Suppressor macrophage treated with lipopolysaccharide for 1 hour (primary cell): ENCODE measurements at places on chromosomes 2 and 18.
A peak's percentile ranks its signal among the peaks of the same experiment; 100 is the strongest.

DNA sequence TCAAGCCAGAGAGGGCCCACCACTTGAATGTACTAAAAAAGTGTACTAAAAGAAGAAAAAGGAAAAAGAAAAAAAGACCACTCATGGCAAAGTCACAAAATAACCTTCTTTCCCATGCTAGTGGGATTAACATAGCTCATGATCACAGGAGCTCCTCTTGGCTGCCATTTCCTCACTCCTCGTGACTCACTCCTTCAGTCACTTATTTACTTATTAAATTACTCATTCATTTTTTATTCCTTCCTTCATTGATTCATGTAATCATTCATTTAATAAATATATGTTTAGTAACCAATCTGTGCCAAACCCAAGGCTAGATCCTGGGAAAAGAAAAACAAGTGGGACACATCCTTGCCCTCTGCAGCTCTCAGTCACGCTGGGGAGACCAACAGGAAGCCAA is 300.5 kb downstream of the INSIG2 start:
- no peak for DNase-seq

- no peak for DNase-seq
Measured at GRCh38 chr18:58135183-58135641, 91.2 kb downstream of the NEDD4L start.

GRCh38 chr2:19949071-19949470 is 40.8 kb downstream of the WDR35 start:
- peak; percentile 18 for DNase-seq

- no peak for DNase-seq
Measured at GRCh38 chr2:213036836-213037235, 114.6 kb downstream of the IKZF2 start.

DNA sequence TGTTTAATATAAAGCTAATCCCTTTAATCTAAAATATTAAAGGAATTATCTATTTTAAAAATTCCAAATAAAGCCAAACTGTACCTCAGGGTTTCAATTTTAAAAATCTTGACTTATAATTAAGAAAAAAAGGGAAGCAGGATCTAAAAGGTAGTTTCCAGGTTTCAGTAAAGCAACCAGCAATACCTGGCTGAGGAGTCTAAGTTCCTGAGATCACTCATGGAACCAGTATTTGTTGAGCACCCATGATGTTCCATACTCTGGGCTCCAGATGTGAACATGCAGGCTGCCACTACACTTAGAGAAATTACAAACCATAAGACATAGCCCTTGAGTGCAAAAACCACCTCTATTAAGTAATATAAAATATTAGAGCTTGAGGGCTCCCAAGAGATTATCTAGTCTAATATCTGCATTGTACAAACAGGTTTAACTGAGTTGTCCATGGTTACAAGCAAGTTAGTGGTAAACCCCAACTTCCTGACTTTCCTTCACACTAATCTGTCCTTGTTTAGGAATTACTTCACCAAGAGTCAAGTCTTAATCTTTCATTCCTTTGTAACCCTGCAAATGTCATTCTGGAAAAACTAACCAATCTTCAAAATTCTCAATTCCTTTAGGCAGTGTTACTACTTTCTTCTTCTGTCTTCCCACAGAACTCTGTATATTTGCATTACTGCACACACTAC is 49.2 kb downstream of the CLASP1 start:
- no peak for DNase-seq

DNA sequence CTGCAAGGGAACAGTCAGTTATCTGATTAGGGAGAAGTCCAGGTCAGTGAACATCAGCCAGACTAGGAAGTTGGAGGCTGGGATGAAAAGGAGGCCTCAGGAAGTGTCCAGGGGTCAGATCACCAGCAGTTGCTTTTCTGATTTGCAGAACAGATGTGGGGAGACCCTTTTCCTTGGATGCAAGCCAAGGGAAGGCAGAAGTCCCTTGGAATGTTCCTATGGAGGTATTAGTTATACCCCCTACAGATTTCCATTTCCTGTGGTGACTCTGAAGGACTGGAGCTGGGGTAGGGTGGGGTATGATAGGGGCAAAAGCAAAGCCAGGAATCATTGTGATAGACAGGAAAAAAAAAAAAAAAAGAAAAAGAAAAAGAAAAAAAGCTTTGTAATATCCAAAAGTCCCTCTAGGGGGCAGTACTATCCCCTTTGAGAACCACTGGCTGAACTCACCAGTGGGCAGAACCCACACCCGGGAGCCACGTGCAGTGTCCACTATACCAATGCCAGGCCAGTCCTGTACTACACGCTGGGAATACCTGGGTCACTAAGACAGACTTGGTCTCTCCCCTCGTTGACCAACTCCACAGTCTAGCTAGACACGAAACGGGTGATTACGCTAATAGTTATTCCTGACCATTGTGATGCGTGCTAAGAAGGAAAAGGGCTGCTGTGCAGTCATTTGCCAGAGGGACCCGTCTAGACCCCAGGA is 7.4 kb downstream of the DYSF start:
- peak; percentile 57 for DNase-seq

- peak; percentile 38 for DNase-seq
Measured at GRCh38 chr18:3321133-3321812, 59.3 kb downstream of the MYL12B start.

DNA sequence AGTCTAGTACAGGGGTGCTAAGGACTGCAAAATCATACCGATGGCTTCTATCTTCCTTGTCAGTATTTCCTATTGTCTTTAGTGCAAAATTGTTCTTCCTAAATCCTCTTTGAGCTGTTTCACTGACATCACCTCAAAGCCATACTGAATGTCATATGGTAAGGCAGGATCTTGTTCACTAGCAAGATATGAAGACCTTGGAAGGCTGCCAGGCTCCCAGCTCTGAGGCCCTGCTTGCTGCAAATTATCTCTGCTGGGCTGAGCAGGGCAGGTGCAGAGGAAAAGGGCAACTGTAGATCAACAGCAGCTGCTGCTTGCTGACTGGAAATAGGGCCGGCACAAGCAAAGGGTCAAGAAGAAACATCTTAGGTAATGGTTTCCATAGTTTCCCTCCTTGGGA is 58.2 kb downstream of the PMAIP1 start:
- no peak for DNase-seq

- no peak for DNase-seq
Measured at GRCh38 chr2:190837952-190838361, 42.7 kb upstream of the GLS start.
